ENCODE measurements at places on chromosomes 7 and 10.

- DNase-seq: no peak
Measured at GRCh38 chr10:54758791-54759190, 42.2 kb downstream of the PCDH15 start.

- DNase-seq: no peak
Measured at GRCh38 chr10:11562888-11563287, 48.6 kb downstream of the USP6NL start.

- DNase-seq: no peak
Measured at GRCh38 chr10:123045961-123046731, 37.3 kb downstream of the ACADSB start.

- DNase-seq: no peak
Measured at GRCh38 chr7:18292584-18292983, 203.0 kb upstream of the HDAC9 start.

- DNase-seq: no peak
Measured at GRCh38 chr10:76769161-76769560, 868.4 kb downstream of the KCNMA1 start.

DNA sequence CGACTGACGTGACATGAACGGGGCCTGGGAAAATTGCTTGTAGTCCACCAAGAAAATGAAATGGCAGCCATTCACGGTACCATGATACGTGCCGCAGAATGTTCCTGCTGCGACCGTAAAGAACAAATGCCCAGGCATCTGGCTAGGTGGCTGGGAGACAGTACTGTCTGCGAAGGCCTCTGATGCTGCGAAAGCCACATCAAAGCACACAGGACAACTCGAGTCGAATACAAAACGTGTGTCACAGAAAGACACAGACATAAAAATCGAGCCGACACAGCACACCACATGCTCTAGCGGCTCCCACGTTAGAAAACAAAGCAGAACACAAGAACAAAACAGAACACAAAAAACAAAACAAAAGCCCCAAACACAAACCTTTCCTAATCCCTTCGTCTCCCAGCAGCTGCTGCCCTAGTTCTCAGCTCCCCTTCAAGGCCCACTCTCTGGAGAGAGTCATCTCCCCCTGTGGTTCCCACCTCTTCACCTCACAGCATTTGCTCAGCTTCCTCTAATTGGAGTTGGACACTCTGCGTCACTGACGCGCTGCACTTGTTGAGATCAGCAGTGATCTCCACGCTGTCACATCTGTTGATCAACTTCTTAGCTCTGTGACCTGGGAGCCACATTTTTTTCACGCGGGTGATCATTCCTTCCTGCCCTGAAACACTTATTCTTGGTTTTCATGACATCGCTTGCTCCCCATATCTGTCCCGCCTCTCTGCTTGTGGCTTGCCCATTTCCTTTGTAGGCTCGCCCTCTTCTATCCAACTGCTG is 112.2 kb downstream of the CLEC2L start:
- DNase-seq: no peak

- DNase-seq: no peak
Measured at GRCh38 chr7:4014346-4015050, 667.6 kb upstream of the FOXK1 start.

DNA sequence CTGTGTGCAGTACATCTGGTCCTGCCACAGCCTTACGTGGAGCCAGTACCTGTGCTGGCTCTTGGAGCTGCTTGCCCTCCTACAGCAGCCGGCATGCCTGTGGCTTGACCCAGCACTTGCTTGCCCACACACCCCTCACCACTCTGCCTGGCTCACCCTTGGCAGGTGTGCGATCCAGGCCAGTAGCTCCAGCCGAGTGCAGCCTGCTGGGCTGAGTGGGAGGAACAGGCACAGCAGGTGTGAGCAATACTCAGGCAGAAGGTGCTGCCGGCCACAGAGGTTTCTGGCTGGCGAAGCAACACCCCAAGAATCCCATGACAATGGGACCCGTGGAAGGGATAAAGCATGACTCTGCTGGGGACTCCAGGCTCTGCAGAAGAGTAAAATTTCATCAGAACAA is 173.5 kb upstream of the ADCY1 start:
- no peak for DNase-seq

- DNase-seq: no peak
Measured at GRCh38 chr10:125049216-125049881, 107.4 kb downstream of the ZRANB1 start.

GRCh38 chr7:80429181-80429580 is 82.7 kb downstream of the GNAT3 start:
- no peak for DNase-seq

DNA sequence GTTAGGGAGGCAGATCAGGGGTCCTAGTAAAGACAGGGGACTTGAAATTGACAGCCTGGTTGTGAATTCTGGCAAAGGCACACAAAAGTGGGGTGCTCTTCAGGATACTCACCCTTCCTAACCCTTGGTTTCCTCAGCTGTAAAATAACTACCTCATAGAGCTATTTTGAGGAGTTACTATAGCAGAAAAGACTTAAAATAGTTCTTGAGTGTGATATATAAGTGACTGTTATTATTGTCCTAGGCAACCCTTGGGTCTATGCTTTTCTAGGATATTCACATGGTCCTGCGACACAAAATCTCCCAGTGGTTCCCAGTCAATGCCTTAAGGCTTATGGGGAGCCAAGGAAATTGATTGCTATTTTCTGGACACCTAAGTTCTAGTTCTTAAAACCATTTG is 98.1 kb upstream of the NAMPT start:
- no peak for DNase-seq

DNA sequence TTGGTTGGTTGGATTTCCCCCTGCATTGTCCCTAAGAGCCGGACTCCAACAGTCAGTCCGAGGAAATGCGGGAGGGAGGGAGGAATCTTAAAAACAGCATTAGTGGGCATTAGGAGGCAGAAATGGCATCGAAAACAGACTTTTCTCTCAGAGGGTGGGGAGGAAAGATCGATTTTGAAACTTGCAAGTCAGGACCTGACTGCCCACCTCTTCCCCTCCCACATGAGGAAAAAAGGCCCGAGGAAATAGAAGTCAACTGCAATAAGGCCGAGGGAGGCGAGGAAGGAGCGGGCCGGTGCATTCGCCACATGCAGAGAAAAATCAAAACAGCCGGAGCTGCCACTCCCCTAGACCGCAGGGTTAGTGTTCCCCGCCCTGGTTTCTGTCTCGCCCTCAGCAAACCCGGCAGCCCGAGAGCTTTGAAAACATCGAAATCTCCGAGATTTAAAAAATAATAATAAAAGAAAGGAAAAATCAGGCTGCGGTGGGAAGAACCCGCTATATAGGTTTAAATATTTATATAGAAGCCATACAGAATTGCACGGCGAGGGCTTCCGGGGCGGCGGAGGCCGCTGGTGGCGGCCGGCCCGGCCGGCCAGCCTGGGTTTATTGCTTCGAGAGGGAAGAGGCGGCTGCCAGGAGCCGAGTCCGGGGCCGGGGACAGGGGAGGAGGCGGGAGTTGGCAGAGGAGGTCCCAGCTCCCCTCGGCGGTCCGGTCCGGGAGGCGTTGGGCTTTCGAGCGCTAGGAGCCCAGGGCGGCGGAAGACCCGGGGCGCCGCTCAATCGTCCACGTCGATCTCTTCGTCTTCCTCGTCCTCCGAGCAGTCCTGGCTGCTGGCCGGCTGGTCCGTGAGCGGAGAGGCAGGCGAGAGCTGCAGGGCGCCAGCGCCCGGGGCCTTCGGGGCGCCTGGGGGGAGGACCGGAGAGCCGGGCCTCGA is 2.5 kb downstream of the LBX1 start:
- no peak for DNase-seq

DNA sequence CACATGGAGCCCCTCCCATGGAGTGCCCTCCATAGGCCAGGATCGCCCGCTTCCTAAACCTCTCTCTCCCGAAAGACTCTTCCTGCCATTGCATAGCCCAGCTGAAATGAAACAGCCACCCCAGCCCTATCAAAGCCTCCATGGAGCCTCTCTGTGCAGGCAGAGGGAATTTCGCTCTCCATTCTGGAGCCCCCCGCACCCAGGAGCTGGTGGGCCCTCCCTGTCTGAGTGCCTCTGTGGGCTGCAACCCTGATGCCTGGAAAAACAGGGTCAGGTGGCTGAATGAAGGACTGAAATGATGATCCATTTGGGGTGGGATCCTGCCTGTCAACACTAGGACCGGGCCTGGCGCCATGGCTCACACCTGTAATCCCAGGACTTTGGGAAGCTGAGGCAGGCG is 106.4 kb downstream of the FAM53B start:
- no peak for DNase-seq

- DNase-seq: no peak
Measured at GRCh38 chr10:86355571-86356038, 11.0 kb downstream of the GRID1 start.

- DNase-seq: no peak
Measured at GRCh38 chr7:142445019-142445686, 187.3 kb upstream of the PRSS58 start.

DNA sequence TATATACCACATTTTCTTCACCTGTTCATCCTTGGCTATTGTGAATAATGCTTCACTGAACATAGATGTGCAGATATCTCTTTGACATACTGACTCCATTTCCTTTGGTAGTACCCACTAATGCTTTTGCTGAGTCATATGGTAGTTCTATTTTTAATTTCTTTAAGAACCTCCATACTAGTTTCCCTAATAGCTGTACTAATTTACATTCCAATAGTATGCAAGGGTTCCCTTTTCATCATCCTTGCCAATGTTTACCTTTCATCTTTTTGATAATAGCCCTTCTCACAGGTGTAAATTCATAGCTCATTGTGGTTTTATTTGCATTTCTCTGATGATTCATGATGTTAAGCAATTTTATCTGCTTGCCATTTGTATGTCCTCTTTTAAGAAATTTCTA is 159.9 kb downstream of the CALCR start:
- no peak for DNase-seq

GRCh38 chr10:11074536-11075267 is 57.0 kb downstream of the CELF2 start:
- no peak for DNase-seq

DNA sequence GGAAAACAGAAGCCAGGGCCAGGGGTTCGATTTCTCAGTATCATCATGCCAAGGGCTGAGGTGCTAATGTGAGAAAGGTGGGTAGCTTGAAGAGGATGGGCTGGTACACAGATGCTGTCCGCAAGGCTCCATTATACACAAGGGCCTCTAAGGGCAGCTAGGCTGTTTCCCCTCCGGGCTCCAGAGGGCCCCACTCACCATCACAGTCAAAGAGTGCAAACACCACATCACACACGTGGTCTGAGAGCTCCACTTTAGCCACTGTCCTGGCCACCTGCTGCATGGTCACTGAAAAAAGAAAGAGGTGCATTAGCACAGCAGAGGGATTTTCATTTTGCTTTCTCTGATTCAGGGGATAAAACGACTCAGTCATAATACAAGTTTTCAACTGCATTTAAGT is 20.9 kb upstream of the DNAJB12 start:
- DNase-seq: no peak

GRCh38 chr10:122639801-122640200 is 59.8 kb downstream of the C10orf120 start:
- DNase-seq: no peak

- DNase-seq: no peak
Measured at GRCh38 chr10:34809796-34810195, 5.3 kb downstream of the PARD3 start.

DNA sequence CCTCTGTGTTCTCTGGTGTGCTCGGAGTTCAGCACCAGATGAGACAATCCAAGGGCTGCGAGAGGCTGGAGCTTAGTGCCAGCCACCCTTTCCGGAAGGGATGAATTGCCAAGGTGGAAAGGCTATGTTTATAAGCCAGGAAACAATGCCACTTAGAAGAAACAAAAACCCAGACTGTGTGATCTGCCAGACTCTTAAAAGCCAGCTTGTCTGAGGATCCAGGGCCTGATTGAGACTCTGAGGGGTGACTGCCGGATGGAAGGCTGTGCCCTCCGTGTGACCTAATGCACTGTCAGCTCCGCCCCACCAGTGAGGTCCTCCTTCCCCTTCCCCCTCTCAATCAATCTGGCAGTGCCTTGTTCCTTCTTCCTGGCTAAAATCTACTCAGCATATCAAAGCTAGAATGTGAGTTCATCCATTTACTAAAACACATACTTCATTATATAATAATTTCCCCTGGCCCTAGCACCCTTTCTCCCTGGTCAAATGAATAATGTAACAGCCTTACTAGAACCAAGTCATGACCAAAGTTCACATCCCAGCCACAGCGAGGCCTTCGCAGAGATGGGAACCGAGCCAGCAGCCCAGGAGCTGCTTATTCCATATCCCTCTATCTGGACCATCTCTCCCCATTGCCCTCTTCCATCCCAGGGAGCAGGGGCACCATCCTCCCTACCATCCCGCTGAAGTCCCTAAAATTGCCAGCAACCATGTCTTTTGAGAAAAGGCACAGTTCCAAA is 25.5 kb downstream of the FAM107B start:
- DNase-seq: peak; percentile 45

GRCh38 chr7:97012365-97013133 is 7.2 kb downstream of the DLX6 start:
- no peak for DNase-seq

DNA sequence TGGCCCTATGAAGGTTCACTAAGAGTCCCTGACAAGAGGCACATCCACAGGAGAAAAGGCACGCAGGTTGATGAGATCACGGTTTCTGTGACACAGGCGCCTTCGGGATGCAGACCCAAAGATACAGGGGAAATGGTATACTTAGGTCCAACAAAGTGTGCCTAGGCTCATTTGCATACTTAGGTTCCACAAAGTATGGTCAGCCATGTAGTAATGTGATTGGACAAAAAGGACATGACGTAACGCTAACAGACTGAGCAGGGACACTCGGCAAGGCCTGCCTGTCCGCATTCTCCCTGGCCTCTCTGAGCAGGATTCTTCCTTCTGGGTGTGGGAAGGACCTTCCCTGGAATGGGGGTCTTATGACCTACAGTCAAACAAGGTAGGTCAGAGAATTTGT is 190.6 kb downstream of the CELF2 start:
- no peak for DNase-seq

- DNase-seq: no peak
Measured at GRCh38 chr7:116290740-116291139, 80.4 kb downstream of the TES start.

- DNase-seq: peak; percentile 4
Measured at GRCh38 chr7:157660971-157661610, 324.3 kb downstream of the DNAJB6 start.

GRCh38 chr7:16669581-16669980 is 23.6 kb downstream of the BZW2 start:
- DNase-seq: no peak

DNA sequence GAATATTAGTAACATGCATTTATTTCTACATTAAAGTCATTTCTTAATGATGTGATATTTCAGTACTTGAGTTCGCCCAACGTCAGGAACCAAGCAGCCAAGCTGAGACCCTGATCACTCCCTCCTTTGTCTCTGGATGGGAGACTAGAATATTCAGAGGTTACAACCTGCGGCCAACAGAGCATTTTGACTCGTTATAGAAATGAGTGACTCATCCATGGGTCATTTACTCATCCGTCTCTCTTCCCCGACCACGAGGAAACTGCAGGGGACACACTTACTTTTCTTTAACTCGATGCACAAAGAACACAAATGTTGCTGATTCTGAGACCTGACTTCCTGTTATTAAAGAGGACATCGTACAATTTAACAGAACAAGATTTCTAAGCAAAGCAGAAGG is 343.3 kb downstream of the FRMD4A start:
- DNase-seq: no peak
